CD4-positive, alpha-beta T cell treated with Interleukin-21 for 1 hour (primary cell): ENCODE measurements at places on chromosomes 5 and 9.

DNA sequence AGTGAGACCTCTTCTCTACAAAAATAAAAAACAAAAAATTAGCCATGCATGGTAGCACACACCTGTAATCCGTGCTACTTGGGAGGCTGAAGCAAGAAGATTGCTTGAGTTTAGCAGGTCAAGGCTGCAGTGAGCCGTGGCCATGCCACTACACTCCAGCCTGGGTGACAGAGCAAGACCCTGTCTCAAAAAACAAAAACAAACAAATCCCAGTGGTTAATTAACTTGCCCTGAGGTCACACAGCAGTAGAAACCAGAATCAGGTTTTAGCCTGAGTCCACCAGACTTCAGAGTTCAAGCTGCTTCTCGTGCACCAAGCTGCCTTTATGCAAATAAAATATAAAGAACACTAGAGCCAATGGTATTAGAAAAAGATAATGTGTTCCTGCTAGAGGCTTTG is 169.7 kb downstream of the GOLPH3 start:
- DNase-seq, result no peak

DNA sequence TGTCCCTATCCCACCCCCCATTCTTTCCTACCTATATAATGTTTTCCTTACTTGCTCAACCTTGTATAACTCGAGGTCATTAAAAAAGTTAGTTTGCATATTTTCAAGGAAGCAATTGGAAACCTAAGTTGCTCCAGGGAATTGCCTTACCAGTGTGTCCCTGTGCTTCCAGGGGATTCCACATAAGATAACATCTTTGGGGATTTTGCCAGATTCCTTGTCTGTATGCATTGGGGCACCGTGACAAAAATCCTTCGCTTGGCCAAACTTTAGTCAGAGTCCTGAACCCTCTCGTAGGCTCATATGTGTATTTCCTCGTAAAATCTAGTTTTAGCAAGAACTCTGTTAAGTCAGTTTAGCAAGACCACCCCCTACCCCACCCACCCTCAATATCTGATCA is 14.7 kb upstream of the OSMR start:
- no peak for DNase-seq

- peak; percentile 51 for DNase-seq
These were observed 546 bp downstream of the DNAJB5 start for GRCh38 chr9:34989946-34990635.

GRCh38 chr5:81825237-81825636 is 74.3 kb upstream of the SSBP2 start:
- DNase-seq, result no peak

DNA sequence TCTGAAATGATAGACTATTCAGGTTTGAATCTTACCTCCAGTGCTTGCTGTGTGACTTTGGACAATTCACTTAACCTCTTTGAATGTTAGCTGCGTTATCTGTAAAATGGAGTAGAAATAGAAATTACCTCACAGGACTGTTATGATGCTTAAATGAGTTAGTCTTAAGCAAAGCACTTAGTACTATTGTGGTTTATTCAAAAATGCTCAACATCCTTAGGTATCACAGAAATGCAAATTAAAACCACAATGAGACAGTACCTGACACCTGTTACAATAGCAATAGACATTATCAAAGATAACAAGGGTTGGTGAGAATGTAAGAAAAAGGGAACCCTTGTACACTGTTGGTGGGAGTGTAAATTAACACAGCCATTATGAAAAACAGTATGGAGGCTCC is 77.6 kb upstream of the FREM1 start:
- no peak for DNase-seq

GRCh38 chr5:79886925-79887655 is 104.0 kb downstream of the MTX3 start:
- DNase-seq, result no peak

DNA sequence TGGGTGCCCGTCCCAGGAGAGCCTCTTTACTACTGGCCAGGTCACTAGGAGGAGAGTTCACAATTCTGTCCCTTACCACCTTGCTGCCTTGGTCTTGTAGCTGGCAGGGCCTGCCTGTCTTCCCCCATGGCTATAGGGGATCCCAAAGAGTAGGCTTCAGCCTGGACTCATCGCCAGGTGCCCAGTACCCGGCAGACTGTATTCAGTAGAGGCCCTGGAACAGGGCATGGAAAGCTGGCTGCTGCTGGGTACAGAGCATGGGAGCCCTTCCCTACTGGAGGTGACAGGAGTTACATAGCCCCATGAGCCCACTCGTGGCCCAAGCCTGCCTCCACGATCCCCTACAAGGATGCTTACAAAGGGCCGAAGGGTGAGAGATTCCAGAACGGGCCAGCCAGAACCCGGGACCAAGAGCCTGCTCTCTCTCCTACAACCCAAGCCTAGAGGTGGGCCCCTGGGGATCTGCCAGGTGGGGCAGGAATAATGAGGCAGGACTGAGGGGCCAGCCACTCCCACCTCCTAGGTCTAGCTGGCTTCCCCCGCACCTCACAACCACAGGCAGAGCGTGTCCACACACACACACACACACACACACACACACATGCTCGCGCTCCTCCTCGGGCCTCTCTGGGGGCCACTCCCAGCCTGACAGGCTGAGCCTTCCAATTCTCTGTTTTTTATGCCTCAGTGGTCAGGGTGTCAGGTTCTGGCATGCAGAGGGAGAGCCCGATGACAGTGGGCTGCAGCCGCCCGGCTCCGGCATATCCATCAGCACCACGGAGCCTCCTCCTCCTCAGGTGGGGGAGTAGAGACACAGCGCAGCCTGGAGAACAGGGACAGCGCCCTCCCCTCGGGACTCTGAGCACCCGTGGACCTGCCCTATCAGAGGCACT is 186.0 kb downstream of the PAX5 start:
- DNase-seq, result no peak

DNA sequence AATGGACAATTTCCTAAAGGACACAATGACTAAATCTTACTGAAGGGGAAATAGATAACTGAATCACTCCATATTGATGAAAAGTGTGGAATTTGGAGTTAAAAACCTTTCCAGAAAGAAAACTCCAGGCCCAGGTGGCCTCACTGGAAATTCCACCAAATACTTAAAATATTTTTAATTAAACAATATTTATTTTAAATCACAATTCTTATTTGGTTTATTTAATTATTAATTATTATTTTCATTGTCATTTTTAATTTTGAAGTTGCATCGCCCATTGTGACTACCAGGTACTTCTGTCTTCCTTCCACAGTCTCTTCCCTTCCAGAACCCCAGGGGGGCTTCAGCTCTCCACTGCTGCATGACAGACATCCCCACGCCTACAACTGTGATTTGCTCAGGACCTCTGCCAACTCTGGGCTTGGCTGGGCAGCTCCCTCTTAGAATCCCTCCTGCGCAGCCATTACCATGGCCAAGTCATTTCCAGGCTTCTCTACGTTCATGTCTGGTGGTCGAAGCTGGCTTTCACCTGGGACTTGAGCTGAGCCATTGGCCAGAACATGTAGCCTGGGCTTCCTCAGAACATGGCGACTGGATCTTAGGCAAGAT is 16.4 kb upstream of the GADD45G start:
- DNase-seq, result no peak

DNA sequence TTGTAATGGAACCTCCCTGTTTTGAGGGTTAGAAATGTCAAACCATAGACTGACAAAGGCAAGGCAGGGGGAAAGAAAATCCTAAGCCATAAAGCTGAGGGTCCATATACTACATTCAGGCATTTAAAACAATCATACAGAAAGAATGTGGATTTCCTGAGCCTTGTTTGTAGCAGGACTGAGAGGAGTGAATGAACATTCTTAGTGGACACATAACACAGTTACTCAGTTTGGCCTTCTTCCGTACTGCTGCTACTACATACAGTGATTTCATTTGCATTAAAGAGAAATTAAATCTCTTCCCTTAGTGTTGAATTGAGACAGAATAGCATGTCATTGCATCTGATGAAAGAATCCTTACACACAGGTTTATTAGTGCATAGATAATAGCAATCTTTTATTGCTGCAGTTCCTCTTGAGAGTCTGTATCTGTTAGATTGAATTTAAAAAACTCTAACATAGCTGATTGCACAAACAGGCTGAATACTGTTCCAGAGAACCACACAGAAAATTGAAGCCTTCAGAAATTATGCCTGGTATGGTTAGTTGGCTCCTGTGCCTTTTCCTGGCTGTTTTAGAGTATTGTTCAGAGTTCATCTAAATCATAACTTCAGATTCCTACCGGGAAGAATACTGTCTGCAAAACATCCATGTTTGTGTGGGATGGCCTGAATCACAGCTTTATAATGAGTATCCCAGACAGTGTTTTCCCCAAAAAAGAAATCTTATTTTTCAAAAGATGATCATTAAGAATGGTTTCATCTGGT is 2.0 kb upstream of the MTX3 start:
- no peak for DNase-seq

GRCh38 chr5:109566361-109566760 is 123.4 kb upstream of the MAN2A1 start:
- no peak for DNase-seq

DNA sequence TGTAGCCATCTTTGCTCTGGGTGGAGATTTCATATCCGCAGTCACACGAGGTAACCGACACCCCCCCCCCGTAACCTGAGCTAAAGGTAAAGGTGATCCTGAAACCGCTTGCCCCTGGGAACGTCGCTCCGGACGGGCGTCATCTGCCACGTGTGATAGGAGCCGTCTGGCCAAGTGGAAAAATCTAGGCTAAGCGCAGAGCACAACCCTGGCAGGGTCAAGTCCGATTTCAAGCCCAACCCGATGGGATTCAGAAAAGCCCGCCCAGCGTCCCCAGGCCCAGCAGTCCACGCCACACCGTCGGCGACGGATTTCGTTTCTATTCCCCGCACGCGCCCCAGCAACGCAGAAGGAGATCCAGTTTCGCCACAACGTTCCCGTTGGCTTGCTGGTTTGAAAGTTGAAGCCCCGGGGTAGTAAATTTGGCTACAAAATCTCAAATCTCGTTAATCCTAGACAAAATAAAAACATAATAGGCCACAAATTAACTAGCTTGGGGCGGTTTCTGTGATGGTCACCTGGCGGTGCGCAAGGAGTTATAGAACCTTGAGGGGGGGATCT is 32.4 kb upstream of the NFIB start:
- DNase-seq, result no peak

GRCh38 chr5:176183321-176184074 is 54.7 kb upstream of the SIMC1 start:
- DNase-seq, result no peak

GRCh38 chr5:75324791-75325190 is 12.2 kb upstream of the HMGCR start:
- no peak for DNase-seq

- DNase-seq, result no peak
These were observed 8.1 kb upstream of the SLC2A8 start for GRCh38 chr9:127388856-127389238.

DNA sequence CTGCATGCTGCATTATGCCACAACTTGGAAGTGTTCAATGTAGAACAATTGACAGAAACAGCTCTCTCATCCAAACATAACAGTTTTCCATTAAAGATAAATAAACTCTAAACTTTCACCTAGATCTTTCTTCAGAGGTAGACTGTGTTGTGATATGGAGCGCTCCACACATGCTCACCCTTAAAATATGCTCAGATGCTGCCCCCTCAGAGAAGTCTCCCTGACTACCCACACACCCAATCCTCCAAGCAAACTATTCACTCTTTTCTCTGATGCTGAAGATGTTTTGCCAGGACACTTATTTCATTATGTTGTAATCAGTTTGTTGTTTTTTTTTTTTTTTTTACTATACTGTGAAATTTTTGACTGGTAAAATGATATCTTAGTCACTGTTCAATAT is 206.6 kb upstream of the RASA1 start:
- DNase-seq, result no peak

- DNase-seq, result no peak
These were observed 26.1 kb upstream of the CKMT2 start for GRCh38 chr5:81207009-81207408.

- no peak for DNase-seq
These were observed 31.6 kb upstream of the F2RL1 start for GRCh38 chr5:76787237-76787636.

DNA sequence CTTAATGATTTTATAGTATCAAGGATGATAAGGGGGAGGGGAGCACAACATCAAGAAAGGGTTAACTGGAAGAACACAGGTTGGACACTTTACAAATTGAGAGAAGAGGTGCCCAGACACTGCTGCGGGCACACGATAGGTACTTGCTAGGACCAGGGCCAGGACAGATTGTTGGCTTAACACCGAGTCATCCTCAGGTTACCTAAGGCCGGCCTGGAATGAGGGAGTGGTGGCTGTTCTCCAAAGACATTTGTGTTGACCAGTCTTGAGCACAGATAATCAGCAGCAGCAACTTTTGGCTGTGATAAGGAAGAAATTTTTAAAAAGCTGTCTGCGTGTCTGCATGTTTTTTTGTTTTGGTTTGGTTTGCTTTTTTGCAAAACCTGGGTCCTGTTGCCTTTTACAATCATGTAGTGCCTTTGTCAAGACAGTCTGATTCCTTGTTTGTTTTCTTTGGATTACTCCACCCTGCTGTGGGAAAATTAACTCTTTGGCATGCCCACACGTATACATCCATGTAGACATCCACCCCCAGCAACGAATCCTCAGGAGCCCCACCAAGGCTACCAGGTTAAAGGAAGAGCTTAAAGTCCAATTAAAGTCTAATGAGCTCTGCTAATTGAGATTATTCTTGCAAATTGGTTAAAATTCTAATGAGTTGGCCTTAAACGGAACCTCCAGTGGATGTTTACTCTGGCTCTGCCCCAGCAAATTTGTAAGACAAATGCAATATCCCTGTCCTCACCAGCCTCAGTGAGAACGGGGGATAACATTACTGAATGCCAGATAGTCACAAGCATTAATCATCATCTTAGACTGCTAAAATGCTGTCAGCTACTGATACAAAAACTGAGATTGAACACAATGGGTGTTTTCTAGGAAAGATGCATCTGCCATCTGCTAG is 382.3 kb downstream of the ACTL7B start:
- no peak for DNase-seq

DNA sequence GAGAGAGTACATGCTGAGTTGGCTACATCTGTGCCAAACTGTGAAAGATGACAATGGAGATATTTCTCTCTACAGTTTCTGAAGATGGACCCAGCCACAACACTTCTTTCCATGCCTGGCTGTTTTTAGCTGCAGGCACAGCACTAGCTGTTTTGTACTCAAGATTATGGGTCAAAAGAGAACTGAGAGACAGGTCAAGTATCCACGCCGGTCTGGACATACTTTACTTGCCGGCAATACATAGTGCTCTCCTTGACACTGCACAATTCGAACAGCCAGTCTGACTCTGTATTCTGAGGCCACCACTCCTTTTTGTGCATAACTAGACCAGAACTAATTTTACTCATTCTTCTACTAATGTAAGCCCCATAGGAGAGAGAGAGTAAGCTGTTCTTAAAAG is 2.6 kb downstream of the PRLR start:
- no peak for DNase-seq

GRCh38 chr5:154866841-154867240 is 8.4 kb downstream of the CNOT8 start:
- no peak for DNase-seq

DNA sequence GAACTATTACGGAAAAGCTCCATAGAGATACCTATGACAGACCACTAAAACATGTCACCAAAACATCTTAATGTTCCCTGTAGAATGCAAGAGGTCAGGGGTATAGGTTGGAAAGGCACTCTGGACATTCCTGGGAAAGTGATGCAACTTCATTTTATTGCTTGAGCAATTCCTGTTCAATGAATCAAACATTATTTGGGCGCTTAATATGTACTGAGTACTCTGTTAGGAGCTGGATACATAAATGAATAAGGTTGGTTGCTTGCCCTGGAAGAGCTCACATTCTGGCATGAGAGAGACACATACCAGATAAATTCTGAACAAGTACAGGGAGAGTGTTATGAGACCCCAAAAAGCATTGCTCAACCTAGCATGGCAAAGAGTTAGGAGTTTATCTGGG is 408.9 kb upstream of the DMAC1 start:
- no peak for DNase-seq

- DNase-seq, result no peak
These were observed 18.9 kb downstream of the ZNF169 start for GRCh38 chr9:94277885-94278536.
